Naive thymus-derived CD4-positive, alpha-beta T cell (primary cell): ENCODE measurements at places on chromosomes 7 and 10. TPM values are rescaled to one million over a fixed set of nuclear protein-coding genes. Genes with fewer than 3 reads are reported as not detected.
A peak's percentile ranks its signal among the peaks of the same experiment; 100 is the strongest.

DNA sequence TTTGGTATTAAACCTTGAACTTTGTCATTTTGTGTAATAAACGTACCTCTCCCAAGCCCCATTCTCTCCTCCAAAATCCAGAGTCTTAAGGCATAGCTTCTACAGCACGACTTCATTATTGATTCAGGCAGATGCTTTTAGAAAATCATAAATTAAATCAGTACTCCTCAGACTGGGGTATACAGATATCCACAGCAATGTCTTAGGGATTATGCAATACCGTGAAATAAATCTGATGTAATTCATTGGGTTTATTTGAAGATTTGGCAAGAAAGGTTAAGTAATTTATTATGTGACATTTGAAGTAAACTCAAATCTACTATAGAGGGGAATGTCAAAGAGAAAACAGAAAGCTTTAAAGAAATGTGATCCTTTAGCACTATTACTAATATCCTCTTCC lies 246.1 kb upstream of the PLXDC2 start:
- DNase-seq, result no peak

Gene FAM25C
- total RNA-seq, result not detected

GRCh38 chr10:126087796-126088505 lies 191.6 kb downstream of the FANK1 start:
- DNase-seq, result no peak

Gene OR13A1
- total RNA-seq, result not detected

GRCh38 chr10:90652519-90652918 lies 205.3 kb downstream of the HTR7 start:
- no peak for DNase-seq

Gene CD36
- 109 TPM for total RNA-seq

DNA sequence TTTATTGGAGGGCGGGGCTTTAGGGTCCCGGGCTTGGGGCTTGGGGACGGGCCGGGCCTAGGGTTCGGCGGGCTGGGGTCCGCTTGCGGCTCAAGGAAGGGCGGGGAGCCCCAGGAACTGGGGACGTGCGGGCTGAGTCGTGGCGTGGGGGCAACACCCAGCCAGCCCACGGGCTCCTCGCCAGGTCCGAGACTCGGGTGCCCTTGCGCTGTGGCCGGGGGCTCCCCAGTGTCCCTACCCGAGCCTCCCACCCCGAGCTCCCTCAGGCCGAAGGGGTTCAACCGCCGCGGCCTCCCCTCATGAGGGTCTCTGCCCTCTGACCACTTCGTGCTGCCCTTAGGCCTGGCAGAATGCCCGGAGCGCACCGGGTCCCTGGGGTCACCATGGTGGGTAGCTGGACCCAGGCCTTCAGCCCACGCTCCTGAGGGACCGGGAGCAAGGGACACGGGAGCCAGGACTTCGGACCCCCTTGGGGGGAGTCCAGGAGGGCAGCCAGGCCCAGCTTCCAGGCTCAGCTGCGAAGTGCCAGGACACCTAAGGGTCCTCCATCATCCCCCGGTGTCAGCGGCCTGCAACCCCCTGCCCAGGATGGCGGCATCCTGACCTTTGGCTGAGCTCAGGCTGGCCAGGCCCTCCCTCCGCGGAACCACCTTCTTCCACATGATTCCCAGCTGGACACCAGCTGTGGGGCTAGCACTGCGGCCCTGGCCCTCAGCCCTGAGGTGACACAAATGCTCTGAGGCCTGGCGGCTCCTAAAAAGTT lies 524 bp upstream of the FUOM start:
- no peak for DNase-seq

DNA sequence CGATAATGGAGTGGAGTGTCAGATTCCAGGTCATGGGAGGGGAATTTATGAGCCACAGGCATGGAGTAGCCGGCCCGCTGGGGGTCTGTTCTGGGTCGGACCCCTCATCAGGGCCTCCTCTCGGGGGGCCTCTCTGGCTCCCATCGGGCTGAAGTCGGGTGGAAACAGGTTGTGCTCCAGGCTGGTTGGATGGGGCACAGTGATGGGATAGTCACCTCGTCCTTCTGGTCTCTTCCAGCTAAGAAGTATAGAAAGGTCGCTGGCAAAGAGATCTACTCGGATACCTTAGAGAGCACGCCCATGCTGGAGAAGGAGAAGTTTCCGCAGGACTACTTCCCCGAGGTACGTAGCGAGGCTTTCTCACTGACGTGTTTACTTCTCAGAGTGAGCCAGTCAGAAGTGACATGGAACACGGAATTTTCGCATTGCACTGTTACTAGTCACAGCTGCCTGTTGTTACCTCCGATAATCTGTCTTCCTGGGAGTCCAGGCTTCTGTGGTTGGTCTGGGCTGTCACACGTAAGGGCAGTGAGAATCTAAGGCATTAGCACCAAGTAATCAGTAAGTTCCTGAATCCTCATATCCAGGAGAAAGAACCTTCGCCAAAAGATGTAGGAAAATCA lies 88.3 kb downstream of the NKX6-2 start:
- no peak for DNase-seq

DNA sequence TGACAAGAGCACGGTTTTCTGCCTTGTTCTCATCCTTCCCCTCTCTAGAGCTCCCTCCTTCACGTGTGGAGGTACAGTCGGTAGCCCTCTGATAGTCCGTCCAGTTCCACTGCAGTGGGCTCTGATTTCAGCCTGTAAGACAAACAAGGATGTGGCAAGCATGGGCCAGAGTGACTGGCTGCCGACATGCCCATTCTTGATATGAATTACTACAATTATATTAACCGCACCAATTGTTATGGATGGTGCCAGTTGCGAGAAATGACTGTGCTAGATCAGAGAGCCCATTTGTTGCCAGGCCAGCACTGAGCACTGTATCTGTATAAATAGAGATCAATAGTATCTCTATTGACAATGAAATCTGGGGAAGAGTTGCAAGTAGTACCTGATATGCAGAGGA lies 146.6 kb downstream of the CHN2 start:
- DNase-seq, result no peak

DNA sequence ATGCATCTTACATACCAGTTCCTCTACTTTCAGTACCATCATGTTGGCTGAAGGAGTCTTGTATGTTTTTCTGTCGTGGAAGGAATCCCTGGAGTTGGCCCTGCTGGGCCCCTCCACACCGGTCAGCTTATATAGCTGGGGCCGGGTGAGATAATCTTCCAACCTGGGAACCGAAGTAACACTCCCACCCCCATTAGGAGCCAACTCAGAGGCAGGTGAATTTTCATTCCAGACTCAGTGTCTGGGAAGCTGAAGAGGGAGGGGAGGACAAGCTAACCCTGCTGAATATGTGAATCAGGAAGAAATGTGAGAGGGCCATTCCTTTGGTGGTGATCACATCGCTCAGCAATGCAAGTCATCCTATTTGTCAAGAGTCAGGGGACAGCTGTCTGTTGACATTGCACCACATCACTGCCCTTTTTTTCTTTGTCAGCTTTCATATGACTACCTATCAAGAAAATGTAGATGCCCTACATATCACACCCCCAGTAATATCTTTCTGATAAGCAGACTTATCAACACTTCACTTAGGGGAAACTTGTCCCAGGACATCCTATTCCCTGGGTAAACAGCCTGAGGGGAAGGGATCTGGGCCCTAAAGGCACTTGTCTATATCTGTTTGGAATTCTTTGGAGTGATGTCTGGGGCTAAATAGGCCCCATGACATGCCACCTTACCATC lies at the start of gene ANKRD1:
Gene ANKRD1 (minus strand): TSS at position 102 of the 681 bp plus-strand sequence. CDS start 60 bp downstream, at position 42.
- DNase-seq, result no peak

GRCh38 chr7:154569916-154570315 lies 433.0 kb downstream of the PAXIP1 start:
- no peak for DNase-seq

DNA sequence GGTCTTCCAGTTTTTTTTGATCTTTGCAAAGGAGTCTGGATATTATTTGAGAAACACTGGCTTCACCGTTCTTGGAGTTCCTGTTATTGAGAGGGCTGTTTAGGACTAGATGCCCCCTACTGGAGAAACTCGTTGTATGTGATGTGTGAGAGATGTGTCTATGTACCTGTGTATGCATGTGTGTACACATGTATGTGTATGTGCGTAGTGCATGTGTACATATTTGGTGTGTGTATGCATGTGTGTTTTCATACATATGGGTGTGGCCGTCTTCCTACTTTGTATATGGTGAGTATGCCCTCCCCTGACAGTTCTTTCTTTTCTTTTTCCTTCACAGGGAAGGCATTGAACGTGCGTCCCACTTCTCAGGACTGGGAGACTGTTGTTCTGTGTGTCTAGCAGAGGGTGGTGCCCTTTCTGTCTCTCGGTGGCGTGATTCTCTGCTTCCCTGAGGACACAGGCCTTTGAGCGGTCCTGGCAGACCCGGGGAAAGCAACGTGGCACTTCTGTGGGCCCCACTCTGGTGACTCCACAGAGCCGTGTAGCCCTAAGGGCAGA lies 3.0 kb upstream of the CALHM3 start:
- DNase-seq, result peak; percentile 56

Gene UNC5B
- total RNA-seq, result 0.08 TPM

Gene AOC1
- total RNA-seq, result not detected

Gene TMEM130
- not detected for total RNA-seq

Gene GRM8
- total RNA-seq, result not detected

DNA sequence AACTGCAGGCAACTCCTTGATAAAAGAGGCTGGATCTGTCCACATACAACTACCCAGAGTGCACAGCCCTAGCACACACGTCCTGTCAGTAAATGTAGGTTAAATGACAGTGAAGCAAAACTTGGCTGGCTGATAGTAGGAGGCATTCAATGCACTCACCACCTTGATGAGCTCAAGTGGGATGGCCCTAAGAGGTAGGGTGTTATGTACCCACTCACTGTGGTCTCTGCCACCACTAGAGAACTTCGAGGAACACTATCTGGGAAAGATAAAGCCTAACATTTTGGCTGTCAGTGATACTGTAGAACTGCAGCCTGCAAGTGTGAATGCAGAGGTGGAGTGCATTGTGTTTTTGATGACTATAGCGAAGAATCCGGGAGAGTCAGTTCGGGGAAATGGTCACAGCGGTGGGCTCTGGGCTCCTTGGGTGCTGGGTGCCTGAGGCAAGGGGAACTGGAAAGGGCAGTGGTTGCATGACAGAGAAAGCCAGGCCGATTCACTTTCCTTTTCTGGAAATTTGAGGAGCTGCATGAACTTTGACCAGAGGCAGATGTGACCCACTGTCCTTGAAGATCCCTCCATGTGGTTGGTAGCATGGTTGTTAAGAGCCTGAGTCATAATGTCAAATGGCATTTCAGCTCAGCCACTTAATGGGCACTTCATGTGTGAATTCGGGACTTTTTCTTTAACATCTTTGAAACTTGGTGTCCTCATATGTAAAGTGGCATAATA lies 93.1 kb upstream of the ZPBP start:
- no peak for DNase-seq

DNA sequence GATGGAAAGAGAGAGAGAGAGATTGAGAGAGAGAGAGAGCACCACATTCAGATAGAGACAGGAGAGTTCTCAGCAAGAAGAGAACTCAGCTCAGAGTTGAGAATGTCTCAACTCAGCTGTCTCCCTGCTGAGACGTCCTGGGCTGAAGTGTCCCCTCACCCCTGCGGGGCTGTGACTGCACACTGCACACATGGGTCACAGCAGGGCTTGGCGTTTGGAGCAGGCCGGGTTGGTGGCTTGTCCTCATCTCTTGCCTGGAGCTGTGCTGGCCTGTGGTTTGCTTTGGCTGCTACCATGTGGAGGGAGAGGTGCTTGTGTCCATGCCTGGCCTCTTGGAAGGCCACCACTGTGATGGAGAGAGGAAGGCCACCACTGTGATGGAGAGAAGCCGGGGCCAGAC lies 167.9 kb downstream of the RNF216 start:
- DNase-seq, result no peak

GRCh38 chr10:69086001-69086509 lies 1.8 kb upstream of the SRGN start:
- DNase-seq, result no peak

- no peak for DNase-seq
These were observed 342.5 kb downstream of the PTPRN2 start for GRCh38 chr7:158244873-158245723.

- DNase-seq, result no peak
These were observed 50.2 kb downstream of the KDM7A start for GRCh38 chr7:140126435-140127034.

Gene CYP3A7
- not detected for total RNA-seq

DNA sequence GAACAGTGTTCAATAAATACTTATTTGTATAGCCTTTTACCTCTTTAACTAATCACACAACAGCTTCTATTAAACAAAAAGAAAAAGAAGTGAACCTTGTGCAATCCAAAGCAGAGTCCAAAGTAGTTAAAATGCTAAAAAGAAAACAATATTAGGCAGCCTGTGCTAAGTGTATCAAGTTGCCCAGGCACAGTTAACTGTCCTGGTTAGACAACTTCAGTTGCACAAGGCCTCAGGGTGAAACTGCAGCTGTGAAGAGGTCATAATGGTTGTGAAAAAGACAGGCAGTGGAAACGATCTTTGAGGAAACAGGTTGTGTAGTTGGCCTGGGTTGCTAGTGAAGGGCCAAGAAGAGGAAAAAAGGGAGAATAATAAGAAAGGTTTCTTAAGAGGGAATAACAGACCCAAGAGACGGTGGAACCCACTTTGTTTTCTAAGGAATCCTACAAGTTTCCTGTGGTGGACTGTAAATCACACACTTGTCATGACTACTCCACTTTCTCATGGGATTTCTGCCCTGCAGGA lies 6.0 kb upstream of the CROT start:
- DNase-seq, result no peak

DNA sequence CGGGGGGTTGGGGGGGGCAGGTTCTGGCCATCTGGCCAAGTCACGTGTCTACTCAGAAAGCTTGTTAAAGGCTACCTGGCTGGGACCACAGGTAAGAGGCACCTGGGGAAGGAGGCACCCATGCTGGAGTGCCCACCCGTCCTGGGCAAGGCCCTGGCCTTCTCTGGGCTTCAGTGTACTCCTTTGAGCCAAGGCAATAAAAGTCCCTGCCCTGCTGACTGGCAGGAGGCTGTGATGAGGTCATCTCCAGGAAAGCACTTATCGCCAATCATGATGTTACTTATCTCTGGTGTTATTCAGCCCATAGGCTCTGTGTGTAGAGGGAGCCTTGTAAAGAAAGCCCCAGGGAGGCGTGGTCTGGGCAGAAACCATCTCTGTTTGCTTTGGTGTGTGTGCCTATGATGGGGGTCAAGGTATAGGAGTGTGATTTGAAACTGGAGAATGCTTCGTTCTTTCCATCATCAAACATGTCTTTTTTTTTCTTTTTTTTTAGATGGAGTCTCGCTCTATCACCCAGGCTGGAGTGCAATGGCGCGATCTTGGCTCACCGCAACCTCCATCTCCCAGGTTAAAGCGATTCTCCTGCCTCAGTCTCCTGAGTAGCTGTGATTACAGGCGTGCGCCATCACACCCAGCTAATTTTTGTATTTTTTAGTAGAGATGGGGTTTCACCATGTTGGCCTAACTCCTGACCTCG lies 2.5 kb upstream of the CLDN4 start:
- DNase-seq, result no peak

GRCh38 chr10:84077768-84078167 lies 61.5 kb upstream of the GHITM start:
- no peak for DNase-seq

Gene CTTNBP2
- total RNA-seq, result 0.27 TPM

GRCh38 chr7:13835442-13835841 lies 154.0 kb downstream of the ETV1 start:
- no peak for DNase-seq
